Testis (tissue), 5 donors: ENCODE measurements at places on chromosomes 16 and 17. TPM values are rescaled to one million over a fixed set of nuclear protein-coding genes. Genes with fewer than 3 reads are reported as not detected.
A peak's percentile ranks its signal among the peaks of the same experiment; 100 is the strongest.

Gene EFCAB3
- total RNA-seq: 3.4 TPM

Gene KRTAP3-1
- total RNA-seq: not detected

Gene ENPP7
- total RNA-seq: 0.12 TPM

Gene SEC14L5
- 2.9 TPM for total RNA-seq

DNA sequence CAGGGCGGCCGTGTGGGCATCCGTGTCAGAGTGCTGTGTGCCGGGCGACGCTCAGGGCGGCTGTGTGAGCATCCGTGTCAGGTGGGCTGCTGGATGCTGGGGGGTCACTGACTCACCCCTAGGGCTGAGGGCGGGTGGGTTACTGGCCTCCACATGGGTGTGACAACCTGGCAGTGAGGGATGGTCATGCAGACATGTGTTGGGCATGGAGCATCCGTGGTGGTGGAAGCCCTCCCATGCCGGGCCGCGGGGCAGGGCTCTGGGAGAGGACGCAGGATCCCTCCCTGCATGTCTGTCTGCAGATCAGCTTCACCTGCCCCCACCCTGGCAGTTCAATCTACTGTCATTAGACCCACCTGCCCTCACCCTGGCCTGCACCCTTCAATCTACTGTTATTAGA, 56.3 kb downstream of the METRNL start:
- peak; percentile 9 for DNase-seq

- DNase-seq: no peak
Observed at GRCh38 chr16:64282181-64282580, 839.7 kb downstream of the CDH11 start.

DNA sequence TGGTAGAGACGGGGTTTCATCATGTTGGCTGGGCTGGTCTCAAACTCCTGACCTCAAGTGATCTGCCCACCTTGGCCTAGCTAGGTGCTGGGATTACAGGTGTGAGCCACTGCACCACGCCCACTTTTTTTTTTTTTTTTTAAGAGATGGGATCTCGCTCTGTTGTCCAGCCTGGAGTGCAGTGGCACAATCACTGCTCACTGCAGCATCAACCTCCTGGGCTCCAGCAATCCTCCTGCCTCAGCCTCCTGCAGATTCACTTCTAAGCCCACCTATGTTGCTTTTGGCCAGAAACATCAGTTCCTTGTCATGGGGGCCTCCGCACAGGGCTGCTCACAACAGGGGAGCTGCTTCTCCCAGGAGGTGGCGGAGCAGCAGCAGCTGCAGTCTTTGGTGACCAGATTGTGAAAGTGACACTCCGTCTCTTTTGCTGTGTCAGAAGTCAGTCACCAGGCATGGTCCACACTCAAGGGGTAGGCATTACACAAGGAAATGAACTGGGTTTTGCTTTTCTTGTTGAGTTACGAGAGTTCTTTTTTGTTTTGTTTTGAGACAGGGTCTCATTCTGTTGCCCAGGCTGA, 4.5 kb upstream of the NME4 start:
- DNase-seq: no peak

GRCh38 chr17:44002141-44002848, 2.1 kb upstream of the NAGS start:
- DNase-seq: no peak
